ENCODE measurements at places on chromosomes 16 and 17.

DNA sequence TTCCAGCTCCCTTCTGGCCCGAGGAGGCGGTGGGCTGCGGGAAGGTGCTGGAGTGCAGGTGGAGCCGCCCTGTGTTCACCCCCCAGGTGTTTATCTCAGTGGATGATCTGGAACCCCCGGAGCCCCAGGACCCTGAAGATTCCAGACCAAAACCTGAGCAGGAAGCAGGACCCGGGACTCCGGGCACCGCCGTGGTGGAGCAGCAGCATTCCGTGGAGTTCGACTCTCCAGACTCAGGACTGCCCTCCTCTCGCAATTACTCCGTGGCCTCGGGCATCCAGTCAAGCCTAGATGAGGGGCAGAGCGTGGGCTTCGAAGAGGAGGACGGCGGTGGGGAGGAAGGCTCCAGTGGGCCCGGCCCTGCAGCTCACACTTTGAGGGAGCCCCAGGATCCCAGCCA, 25.5 kb downstream of the MNT start:
- DNase-seq = no peak

- no peak for DNase-seq
Observed at GRCh38 chr17:1560858-1561355, 1.7 kb downstream of the PITPNA start.

- DNase-seq = no peak
Observed at GRCh38 chr17:75641343-75641742, 8.1 kb downstream of the SMIM5 start.

- no peak for DNase-seq
Observed at GRCh38 chr16:11395008-11395948, 50.0 kb downstream of the RMI2 start.

- DNase-seq = peak; percentile 87
Observed at GRCh38 chr16:81798311-81799137, 19.4 kb downstream of the PLCG2 start.

GRCh38 chr16:55051571-55052347, 121.1 kb downstream of the IRX5 start:
- DNase-seq = no peak

DNA sequence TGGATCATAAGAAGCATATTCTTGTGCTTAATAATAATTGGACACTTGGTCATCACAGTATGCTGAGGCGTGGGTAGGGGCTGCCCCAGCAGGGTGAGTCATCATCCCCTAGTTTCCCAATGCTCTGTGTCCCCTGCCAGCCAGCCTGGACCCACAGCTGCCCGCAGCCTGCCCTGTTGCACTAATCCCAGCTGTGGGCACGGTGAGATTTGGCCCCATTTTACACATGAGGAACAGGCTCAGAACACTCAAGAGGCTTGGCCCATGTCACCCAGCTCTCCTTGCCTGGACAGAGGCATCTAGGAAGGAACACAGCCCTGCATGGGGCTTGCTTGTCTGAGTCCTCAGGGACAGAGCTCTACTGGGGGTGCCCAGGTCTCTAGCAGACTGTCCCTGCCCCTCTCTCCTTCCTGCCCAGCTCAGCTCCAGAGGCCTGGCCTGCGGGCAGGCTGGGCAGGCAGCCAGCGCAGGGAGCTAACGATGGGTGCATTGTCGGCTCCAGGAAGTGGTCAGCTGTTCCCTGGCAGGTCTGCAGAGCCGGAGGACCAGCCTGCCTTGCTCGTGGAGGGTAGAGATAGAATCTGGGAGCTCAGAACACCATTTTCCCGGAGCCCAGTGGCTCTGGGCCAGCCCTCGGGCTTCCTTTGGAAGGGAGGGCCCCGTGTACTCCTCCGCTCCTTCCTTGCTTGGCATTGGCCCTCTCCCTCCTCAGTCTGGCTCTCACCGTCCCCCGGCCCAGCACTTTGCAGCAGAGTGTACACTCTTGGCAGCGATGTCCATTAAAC, 189.4 kb downstream of the RAB11FIP4 start:
- peak; percentile 45 for DNase-seq

- no peak for DNase-seq
Observed at GRCh38 chr16:54185045-54185444, 101.5 kb downstream of the IRX3 start.

- peak; percentile 57 for DNase-seq
Observed at GRCh38 chr17:59838052-59838916, 54.5 kb downstream of the TUBD1 start.

- DNase-seq = no peak
Observed at GRCh38 chr16:76360404-76360803, 83.2 kb downstream of the CNTNAP4 start.

- no peak for DNase-seq
Observed at GRCh38 chr17:78568494-78569115, 8.6 kb downstream of the DNAH17 start.

DNA sequence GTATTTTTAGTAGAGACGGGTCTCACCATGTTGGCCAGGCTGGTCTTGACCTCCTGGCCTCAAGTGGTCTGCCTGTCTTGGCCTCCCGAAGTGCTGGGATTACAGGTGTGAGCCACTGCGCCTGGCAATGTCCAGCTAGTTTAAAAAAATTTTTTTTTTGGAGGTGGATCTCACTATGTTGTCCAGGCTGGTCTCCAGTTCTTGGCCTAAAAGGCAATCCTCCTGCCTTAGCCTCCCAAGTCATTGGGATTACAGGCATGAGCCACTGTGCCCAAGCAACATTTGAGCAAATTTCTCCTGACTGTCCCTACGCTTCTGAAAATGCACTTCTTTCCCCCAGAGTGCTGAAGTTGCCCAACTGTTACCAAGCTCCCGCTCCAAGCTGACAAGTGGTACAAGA, 8.0 kb downstream of the MAP3K14 start:
- no peak for DNase-seq

- no peak for DNase-seq
Observed at GRCh38 chr16:12157517-12158093, 181.1 kb downstream of the SNX29 start.

GRCh38 chr17:13346996-13347762, 254.6 kb downstream of the HS3ST3A1 start:
- peak; percentile 44 for DNase-seq

- no peak for DNase-seq
Observed at GRCh38 chr16:61879306-61879705, 156.9 kb downstream of the CDH8 start.

GRCh38 chr17:39640591-39641031, 3.7 kb downstream of the STARD3 start:
- no peak for DNase-seq

- DNase-seq = no peak
Observed at GRCh38 chr16:66337463-66338188, 28.9 kb upstream of the CDH5 start.

DNA sequence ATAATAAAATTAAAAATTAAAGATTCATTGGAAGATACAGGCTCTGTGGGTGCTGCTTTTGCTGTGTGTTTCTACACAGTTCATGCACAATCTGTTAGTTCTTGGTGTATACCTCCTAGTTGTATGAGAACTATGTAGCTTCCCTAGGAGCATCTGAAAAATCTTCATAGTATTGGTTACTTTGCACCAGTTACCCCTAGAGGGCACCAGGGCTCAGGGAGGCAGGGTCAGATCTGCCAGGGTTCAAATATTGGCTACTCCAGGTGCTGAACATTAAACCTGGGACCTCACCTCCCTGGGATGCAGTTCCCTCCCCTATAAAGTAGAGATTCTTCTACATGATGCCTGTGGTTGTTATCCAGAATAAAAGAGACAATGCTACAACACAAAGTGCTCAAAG, 583.0 kb upstream of the CDH11 start:
- DNase-seq = peak; percentile 10

- DNase-seq = no peak
Observed at GRCh38 chr16:71807905-71808592, 585 bp downstream of the AP1G1 start.

DNA sequence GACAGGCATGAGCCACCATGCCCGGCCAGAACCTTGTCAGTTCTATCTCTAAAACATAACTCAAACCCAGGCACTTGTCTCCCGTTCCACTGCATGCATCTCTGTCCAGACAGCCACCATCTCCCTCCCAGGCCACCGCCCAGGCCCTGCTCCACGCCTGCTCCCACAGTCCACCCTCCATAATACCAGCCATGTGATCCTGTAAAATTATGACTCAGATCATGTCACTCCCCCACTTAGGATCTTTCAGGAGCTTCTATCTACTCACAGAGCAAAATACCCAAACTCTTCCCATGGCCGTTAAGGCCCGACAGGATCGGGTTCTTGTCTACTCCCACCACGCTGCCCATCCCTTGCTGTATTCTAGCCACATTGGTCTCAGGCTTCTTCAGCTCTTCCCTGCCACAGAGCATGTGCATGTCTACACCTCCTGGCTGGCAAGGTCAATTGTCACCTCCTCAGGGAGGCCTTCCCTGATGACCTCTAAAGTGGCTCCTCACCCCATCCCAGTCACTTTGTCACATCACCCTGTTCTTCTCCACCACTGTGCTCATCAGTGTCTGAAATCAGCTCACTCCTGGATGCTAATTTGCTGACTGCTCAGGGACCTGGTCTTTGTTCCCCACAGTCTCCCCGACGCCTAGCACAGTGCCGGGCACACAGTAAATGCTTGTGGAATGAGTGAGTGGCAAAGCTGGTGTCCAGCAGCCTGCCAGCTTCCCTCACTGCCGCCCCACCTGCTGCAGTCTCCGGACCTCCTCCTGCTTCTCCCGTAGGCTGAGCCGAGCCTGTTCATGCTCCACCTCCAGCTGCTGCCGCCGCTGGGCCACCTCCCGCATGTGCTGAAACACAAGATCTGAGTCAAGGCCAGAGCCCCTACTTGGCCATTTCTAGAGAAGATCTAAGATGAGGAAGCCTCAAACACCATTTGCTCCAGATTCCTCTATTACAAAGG, 6.7 kb downstream of the TSPOAP1 start:
- no peak for DNase-seq

DNA sequence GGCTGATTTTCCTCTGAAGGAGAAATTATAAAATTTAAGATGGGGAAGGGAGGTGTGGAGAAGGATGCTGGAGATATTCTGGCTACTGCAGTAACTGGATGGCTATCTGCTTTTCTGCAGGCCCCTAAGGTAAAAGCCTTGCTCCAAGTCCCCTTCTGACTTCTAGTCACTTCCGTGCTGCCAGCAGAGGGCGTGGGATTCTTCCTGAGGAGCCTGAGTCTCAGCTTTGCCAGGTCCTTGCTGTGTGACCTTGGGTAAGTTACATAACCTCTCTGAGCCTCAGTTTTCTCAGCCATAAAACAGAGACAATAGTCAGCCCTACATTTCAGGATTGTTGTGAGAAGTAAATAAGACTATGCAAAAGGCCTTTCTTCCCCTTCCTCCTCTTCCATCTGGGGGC, 24.3 kb upstream of the TMEM220 start:
- peak; percentile 0 for DNase-seq

DNA sequence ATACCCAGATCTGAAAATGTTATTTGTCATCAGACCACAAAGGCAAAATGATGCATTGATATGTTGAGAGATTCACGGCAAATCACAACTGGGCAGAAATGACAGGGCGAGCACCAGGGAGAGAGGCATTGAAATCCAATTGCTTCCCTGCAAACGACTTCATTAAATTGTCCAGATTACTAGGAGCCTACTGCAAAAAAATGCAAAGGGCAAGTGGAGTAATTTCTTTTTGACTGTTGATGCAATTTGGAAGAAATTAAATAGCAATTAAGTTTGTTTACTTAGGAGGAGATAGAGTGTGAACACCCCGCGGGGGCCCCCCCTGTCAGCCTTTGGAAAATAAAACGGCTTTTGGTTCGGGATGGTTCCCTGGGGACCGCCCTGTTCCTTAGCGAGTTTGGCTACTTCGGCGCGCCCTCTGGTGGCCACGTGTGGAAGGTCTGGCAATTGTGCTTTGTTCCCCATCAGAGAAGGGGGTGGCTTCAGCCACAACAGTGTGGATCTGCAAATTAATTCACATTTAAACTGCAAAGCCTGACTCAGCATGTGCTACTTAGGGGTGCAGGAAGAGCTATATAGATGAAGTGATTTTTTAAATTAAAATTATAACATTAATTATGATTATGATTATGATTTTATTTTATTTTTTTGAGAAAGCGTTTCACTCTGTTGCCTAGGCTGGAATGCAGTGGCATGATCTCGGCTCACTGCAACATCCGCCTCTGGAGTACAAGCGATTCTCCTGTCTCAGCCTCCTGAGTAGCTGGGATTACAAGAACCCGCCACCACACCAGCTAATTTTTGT, 14.5 kb upstream of the TMC7 start:
- DNase-seq = peak; percentile 44

DNA sequence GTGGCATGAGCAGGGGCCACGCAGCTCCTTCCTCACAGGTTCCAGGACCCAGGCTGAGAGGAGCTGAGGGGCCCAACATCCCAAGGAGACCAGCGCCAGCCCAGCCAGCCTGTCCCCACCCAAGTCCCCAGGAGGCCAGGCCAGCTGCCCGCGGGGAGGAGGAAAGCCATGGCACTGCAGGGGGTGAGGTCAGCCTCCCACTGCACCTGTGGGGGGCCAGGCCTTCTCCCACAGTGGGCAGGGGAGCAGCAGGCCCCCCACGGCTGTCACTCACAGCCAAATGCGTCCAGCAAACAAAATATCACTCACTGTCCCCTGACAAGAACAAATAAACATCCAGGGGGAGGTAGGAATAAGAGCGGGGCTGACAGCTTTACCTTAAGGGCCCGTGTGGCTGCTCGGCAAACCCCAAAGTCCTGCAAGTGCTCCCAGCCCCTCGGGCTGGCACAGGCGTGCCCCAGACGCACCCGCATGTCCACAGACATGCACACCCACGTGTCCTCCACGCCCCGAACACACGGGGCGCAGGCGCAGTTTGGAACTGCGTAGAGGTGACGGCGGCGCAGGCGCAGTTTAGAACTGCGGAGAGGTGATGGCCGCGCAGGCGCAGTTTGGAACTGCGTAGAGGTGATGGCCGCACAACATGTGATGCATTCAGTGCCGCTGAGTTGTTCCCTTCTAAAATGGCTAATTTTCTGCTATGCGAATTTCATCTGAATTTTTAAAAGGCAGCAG, 291.1 kb downstream of the FOXL1 start:
- no peak for DNase-seq

DNA sequence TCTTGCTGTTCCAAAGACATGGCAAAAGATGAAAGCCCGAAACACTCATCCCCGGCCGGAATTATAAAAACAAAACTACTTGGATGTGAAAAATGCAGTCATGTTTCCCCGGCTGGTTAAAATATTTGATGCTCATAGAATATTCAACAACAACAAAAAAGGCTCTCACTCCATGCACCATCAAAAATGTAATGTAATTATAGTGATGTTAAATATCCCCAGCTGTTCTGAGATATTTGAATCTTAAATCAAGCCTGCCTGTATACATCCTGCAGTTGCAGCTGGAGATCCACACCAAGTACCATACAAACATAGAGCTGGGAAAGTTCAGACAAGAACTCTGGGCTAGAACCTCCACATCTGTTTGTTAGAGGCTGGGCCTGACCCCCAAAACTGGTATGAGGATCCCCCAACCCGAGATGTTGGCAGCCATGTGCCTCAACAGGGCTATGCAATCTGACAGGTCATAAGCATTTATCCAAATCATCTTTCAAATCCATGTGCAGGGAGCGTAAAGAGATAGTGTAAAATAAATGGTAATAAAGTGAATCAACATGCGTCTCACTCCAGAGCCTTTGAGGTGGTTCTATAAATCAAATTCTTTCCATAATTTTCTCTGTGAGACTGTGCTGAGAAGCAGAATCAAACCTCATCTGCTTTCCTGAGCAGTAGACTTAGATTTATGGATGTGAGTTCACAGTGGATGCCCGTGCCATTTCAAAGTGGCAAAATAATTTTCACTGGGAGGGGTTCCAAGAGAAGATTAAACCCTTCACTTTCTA, 12.7 kb downstream of the ASIC2 start:
- no peak for DNase-seq
